Stimulated activated CD8-positive, alpha-beta memory T cell treated with anti-CD3 and anti-CD28 coated beads, Interleukin-4, amount 100 ng/mL, for 48 hours (primary cell): ENCODE measurements at places on chromosomes 2 and 18.

DNA sequence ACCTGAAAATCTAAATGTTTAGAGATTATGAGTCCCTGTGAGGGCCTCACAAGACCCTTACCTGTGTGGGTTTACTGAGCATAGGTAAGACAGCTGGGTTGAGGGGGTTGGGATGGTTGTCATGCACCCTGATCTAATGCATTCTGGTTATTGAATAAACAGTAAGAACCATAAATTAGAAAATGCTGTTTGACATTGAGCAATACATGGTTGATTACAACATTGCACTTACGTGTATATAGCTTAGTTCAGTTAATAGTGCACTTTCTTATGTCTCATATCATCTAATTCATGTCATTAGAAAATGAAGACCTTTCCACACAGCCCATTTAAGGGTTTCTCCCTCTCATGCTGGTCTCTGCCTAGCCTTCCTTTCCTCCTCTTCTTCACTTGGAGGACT, 253.5 kb upstream of the ATP5MC3 start:
- DNase-seq: no peak

GRCh38 chr2:77169426-77169825, 352.8 kb downstream of the LRRTM4 start:
- DNase-seq: no peak

DNA sequence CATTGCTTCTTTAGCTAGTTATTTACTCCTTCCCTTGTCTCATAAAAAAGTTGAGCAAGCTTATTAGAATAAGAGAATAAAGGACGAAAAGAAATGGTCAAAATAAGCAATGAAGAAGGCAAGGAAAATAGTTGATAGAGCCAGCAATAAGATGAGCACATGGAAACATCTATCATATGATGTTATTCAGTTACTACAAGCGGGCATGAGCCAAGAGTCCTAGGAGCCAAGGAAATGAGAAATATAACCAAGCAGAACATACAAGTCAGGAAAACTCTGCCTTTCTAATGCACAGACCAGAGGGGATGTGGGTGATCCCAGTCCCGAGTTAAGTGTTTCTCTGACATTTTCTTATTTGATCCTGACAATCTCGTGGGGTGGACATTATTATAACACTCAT, 33.9 kb downstream of the INO80C start:
- DNase-seq: no peak

GRCh38 chr2:139477618-139478017, 697.4 kb upstream of the NXPH2 start:
- no peak for DNase-seq

GRCh38 chr2:28950941-28951630, 30.0 kb upstream of the TOGARAM2 start:
- DNase-seq: no peak

DNA sequence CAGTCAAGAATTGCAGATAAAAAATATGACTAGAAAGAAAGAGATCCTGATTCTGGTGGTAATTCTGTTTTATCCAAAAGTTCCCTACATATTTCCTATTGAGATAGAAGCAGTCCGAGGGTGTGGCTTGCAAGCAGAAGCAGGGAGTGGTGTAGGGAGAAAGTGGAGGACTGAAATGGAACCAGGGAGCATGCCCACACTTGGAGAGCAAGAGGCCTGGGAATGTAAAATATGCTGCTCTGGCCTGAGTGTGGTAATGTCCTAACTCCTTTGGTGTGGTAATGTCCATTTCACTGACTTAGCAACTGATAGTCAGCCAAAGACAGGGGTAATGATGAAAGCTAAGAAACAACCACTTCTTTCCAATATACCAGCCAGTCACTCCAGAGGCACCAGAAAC, 30.1 kb upstream of the FMNL2 start:
- no peak for DNase-seq

DNA sequence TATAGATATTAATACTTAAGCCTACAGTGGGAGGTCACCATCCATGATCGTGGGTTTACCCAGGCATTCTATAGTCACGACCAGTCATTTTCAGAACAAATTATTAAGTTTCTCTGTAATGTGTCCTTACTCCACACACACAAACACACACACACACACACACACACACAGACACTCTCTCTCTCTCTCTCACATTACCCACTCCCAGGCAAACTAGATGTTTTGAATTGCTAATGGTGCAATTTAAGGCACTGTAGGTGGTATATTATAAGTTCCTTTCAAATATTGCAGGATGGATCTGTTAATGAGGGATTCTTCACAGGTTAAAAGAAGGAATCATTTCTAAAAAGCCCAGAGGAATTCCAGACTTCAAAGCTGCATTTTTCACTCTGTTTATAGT, 657.8 kb downstream of the MBD2 start:
- DNase-seq: no peak

- no peak for DNase-seq
These were observed 61.0 kb upstream of the EPAS1 start for GRCh38 chr2:46236006-46236875.

- DNase-seq: peak; percentile 72
These were observed 9.8 kb upstream of the MREG start for GRCh38 chr2:216023055-216023648.

DNA sequence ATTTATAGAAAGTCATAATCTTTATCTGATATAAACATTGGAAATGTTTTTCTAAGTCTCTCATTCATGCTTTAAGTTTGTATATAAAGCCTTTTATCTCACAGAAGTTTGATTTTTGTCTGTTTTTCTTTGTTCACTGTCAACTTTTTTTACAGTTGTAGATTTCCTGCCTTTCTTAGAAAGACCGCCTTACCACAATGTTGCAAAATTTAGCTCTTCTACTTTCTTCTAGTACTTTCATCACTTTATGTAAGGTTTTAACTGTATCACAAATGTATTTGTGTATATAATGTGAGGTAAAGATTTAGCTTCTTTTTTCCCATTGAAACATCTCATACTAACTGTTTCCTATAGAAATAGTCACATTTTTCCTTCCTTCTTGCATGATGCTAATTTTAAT, 136.1 kb downstream of the DNAH6 start:
- DNase-seq: no peak

- peak; percentile 78 for DNase-seq
These were observed 33.4 kb upstream of the KLHL29 start for GRCh38 chr2:23351388-23352141.

GRCh38 chr2:26532301-26533250, 54.7 kb upstream of the OTOF start:
- no peak for DNase-seq

DNA sequence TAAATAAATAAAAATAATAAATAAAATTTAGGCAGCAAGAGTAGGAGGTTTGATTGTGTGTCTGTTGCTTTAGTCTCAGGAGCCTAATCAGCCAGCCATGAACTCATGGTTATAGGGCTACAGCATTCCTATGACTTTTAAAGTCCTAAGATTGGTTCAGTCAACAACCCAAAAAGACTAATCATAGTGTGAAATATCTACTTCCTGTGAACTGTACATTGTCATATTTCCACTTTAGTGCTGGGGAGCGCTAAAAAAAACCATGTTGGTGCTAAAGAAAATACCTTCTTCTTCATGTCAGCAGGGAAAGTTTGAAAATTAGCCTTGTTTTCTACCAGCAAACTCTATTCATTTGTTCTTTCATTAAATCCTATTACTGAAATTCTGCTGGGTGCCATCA, 521.6 kb downstream of the RNF144A start:
- DNase-seq: no peak

GRCh38 chr2:106085181-106085940, 108.7 kb downstream of the UXS1 start:
- DNase-seq: peak; percentile 64

- DNase-seq: no peak
These were observed 170.2 kb downstream of the PRKCE start for GRCh38 chr2:45821558-45822271.

DNA sequence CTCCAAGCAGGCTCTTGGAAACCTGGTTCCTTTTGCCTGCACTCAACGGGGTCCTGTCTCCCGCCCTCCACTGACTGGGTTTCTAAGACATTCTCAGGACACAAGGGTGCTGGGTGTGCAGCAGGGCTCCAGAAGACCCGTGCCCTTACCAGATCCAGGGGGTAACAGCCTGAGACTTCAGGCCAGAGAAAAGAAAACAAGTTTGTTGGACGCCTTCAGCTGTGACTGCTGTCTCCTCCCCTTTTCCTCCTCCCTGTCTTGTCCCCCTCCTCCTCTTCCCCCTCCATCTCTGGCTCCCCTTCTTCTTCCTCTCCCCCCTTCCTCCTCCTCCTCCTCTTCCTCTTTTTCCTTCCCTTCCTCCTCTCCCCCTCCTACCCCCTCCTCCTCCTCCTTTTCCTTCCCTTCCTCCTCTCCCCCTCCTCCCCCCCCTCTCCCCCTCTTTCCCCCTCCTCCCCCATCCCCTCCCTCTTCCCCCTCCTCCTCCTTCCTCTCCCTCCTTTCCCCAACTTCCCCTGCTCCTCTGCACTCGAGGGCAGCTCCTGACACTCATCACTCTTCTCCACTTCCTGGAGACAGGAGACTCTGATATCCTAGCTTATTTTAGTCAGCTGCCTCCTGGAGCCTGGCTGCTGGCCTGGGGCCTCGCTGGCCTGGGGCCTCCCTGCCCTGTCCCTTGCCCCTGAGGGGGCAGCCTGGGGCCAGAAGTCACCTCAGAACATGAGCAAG, 12.4 kb downstream of the ADRA2B start:
- peak; percentile 8 for DNase-seq

- no peak for DNase-seq
These were observed 328.0 kb upstream of the HS6ST1 start for GRCh38 chr2:128646691-128647090.

GRCh38 chr18:40983835-40984234, 971.2 kb upstream of the PIK3C3 start:
- no peak for DNase-seq

DNA sequence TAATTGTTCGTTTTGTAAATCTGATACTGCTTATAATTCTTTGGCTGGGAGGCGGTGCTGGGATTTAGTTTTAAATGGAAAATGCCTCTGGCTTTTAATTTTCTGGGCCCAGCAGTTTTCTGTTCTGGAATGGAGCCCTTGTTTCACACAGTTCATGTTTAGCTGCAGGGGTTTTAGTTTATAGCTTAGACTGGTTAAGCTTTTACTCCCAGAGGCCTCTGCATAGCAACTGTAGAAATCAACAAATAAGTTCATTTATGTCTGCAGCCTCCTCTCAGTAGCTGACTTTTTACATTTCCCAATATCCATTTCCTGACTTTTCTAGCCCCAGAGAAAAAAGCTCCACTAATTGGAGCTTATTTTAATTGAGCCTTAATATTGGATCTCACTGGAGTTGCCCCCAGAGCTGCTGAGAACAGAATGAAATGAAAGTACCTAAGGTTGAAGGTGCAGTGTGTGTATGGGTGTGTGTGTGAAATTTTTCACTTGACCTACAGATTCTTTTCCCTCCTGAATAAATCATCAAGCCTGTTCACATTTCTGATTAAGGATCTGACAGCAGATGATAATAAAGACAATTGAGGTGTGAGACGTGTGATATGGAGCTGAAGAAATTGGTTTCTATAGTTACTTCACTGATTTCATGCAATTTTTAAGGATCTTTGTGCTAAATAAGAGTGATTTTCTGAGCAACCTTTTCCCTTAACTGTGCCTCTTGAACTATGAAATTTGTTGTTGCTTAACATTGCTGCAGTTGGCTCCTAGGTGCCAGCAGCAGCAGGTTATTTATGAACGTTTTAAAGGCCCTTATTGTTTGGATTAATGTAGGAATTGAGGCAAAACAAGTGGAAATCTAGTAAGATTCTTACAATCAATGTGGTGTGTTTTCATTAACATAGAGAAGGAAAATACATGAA, 109.6 kb downstream of the TAF4B start:
- DNase-seq: no peak

DNA sequence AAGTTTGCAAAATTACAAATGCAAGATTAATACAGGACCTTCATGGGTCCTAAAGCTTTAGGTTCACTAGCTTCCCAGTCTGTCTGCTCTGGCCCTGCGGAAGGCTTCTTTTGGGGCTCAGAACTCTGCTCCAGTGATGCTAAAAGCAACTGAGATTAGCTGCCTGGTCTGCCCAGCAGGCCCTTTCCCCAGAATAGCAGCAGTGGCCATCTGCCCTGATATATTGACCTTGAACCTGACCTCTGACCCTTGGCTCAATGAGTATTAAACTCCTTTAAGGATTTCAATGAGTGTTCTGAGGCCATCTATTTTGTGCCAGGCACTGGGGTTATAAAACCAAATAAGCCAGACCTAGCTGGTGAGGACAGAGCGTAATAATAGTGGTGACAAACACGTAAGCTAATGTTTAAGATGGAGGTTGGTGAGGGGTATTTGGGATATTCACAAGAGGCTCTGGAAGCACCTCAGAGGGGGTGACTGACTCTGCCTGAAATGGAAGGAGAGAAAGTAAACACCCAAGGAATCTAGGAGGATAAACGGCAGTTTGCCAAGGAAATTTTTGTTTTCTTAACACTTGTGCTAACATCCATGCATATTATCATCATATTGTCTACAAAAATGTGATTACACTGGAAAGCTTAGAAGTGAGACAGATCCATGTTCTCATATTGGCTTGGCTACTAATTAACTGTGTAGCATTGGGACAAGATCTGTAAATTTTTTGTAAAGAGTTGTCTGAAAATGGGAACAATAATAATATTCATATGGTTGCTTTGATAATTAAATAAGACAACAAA, 50.4 kb upstream of the LCLAT1 start:
- DNase-seq: peak; percentile 3

GRCh38 chr18:31929273-31929672, 13.7 kb downstream of the TRAPPC8 start:
- no peak for DNase-seq

DNA sequence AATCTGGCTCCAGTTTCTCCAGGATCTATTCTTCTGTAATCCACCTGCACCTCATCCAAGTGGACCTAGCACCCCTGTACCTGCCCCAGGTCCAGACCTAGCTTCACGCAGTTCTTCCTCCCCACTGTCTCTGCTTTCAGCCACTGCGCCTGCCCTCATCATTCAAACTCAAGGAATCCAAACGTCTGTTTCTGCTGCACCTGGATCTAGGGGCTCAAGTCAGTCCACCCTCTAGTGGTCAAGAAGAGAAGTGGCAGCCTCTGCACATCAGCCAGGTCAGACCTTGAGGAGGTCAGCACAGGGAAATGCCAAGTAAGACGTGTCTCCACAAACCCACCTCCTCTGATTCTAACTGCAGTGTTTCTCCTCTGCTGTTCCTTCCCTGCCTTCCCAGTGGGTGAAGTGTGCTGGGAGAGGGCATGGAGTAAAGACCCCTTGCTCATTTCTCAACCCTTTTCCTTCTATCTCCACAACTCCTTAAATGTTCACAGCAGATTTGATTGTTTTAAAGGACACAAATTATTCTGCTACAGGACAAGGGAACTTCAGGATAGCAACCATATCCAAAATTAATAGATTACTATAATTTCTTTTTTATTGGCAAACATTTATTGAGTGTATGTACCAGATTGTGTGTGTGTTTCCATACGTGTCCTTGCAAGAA, 8.6 kb upstream of the RNF152 start:
- peak; percentile 41 for DNase-seq

DNA sequence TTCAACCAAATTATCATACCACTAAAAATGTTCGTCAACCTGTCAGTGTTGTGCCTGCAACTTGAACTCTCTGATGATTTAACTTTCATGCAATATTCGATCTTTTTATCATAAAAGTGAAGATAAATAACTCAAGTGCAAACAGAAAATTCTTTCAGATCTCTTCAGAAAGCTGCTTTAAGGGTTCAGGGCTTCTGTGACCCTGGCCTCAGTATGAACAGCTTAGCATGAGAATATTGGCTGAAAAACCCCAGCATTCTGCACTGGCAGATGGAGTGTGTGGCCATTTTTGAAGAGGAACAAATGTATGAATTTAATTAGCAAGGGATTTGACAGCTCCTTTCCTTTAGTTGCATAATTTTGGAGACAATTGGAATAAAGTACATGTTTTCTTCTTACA, 851.4 kb upstream of the SOX11 start:
- no peak for DNase-seq

- no peak for DNase-seq
These were observed 67.2 kb downstream of the MCFD2 start for GRCh38 chr2:46848447-46848846.
